Mesothelial cell of epicardium (in vitro differentiated cells): ENCODE measurements at places on chromosomes 4 and X.

GRCh38 chr4:169773889-169774288 lies 16.1 kb upstream of the HPF1 start:
- no peak for DNase-seq

GRCh38 chrX:68690936-68691501 lies 43.6 kb downstream of the STARD8 start:
- no peak for DNase-seq

GRCh38 chr4:164483711-164484110 lies 270.2 kb upstream of the SMIM31 start:
- DNase-seq: no peak

GRCh38 chrX:21963731-21964405 lies 23.4 kb downstream of the SMS start:
- DNase-seq: no peak

- DNase-seq: peak; percentile 27
Measured at GRCh38 chr4:128653527-128654444, 155.7 kb upstream of the JADE1 start.

DNA sequence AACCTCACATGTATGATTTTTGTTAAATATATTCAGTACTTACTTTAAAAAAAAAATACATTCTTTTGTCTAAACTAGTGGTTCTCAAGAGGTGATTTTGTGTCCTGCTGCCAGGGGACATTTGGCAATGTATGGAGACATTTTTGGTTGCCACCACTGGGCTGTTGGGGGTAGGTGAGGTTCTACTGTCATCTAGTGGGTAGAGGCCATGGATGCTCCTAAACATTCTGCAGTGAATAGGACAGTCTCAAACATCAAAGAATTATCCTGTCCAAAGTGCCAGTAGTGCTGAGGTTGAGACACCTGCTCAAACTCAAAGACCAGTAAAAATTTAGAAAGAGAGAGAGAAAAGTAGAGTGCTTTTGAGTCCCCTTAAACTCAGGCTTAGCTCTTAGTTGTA lies 32.9 kb upstream of the PGM2 start:
- DNase-seq: no peak
